ENCODE measurements at places on chromosomes 3 and 15.

- DNase-seq = peak; percentile 70
These were observed 125.5 kb downstream of the GADL1 start for GRCh38 chr3:30768703-30769550.

DNA sequence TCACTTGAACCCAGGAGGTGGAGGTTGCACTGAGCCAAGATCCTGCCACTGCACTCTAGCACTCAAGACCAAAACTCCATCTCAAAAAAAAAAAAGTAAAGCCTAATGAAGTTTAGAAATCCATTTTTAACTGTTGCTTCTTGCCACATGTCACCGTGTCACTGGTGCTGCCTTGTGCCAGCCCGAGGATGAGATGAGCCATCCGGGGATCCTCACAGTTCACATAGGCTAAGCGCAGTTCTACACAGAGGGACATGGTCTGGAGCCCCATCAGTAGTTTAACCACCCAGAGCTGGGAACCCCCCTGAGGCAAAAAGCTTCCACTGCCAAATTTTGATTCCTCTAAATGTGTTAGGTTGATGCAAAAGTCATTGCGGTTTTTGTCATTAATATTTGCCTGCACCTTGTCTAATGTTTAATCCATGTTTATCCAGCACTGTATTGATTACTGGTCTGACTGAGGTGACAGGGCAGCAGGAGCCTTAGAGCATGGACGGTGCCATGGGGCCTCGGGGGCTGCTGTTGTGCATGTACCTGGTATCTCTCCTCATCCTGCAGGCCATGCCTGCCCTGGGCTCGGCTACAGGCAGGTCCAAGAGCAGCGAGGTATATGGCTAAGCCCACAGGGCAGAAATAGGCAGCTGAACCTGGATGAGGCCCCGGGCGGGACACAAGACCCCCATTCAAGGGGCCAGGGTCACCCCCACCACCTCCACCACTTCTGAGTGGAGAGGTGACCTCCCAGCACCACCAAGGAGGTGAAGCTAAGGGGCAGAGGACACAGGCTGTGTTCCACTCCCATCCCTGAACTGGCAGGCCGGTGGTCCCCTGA is at the start of gene ITIH1:
Gene ITIH1 (plus strand): TSS at position 473 of the 832 bp plus-strand sequence. CDS start 17 bp downstream, at position 490.
- no peak for DNase-seq

GRCh38 chr3:47323431-47324277 is 40.9 kb downstream of the KLHL18 start:
- peak; percentile 15 for DNase-seq

GRCh38 chr3:126213379-126214028 is 33.1 kb upstream of the ALDH1L1 start:
- DNase-seq = no peak
